Activated T-helper 2 cell treated with anti-CD3 and anti-CD28 coated beads, Interferon-gamma antibody, Interleukin-2, Interleukin-4, amounts not matched to agents 10 μg/mL and 5 μg/mL and 100 μg/mL, durations not matched to agents 14 hours and 24 hours and 36 hours (primary cell): ENCODE measurements at places on chromosomes 4 and X. TPM values are rescaled to one million over a fixed set of nuclear protein-coding genes. Genes with fewer than 3 reads are reported as not detected.

- no peak for DNase-seq
Observed at GRCh38 chr4:113951263-113951662, 28.2 kb downstream of the ARSJ start.

DNA sequence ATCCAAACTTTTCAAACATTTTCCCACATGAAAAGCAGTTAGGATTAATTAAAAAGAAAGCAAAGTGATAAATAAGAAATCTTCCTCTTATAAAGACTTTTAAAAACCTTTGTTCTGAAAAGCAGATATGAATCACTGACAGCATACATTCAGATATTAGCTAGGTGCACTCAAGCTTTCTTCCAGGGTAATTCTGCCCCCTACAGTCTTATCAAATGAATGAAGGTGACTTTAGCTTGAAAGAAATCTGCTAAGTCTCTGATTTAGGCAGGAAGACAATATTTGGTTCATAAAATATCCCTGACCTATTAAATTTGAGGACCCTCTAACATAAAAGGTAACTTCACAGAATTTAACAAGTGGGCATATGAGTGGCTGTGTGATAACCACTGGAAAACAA is 209.1 kb upstream of the FAM47A start:
- DNase-seq = no peak

GRCh38 chrX:111857534-111858060 is 18.4 kb upstream of the TRPC5OS start:
- no peak for DNase-seq

GRCh38 chrX:110201799-110202198 is 116.1 kb downstream of the AMMECR1 start:
- DNase-seq = no peak

DNA sequence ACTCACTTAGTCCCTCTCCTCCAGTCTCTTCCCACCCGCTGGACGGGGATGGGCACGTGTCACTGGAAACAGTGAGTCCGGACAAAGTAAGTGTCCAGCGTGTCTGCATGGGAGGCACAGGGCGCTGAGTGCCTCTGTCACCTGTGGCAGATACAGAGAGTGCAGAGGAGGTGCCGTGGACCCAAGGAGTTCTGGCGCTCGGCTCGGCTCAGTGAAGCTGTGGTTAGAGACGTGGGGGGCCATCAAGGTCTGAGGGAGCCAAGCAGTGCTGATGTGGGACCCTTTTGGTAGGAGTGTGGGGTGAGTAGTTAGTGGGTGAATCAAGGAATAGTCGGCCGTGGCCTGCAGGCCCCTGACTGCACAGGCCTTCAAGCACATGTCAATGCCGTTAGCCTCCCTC is 40.1 kb upstream of the MSANTD1 start:
- no peak for DNase-seq

- DNase-seq = no peak
Observed at GRCh38 chrX:20414066-20414465, 147.4 kb upstream of the RPS6KA3 start.

GRCh38 chr4:81065446-81065845 is 34.9 kb downstream of the BMP3 start:
- DNase-seq = no peak

DNA sequence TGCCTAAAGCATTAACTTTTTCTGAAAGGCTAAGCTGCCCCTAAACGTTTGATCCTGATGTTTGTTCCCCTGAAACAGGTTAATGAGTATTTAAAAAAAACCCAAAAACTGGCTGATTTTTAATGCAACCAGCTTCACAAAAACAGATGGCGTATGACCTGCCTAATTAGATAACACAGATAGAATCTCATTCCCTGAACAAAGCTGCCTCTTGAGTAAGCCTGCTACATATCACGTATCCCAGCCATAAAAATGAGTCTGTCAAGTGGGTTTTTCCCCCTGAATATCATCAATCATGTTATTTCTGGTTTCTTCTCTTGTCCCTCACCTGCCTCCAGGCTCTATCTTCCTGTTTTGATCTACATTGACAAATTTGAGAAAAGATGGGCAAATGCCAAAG is 154.2 kb upstream of the FAM9B start:
- DNase-seq = no peak

GRCh38 chrX:11478026-11478425 is 184.8 kb downstream of the AMELX start:
- DNase-seq = no peak

GRCh38 chr4:70948665-70949260 is 44.7 kb upstream of the DCK start:
- no peak for DNase-seq

DNA sequence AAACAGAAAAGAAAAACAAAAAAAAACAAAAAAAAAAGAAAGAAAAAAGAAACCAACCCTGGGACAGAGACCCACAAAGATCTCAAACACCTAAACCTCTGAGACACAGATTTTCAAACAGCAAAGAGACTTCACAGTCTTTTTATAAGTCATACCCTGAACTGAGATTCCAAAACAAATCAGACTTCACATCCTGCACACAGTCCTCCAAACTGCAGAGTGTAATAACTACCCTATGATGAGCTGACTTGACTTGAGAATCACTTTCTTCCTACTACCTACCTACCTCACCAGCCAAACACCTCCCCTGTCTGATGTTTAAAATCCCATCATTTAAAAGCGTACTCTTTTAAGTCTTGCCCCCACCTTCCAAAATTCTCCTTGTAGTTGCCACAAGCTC is 25.2 kb upstream of the GLOD5 start:
- no peak for DNase-seq

DNA sequence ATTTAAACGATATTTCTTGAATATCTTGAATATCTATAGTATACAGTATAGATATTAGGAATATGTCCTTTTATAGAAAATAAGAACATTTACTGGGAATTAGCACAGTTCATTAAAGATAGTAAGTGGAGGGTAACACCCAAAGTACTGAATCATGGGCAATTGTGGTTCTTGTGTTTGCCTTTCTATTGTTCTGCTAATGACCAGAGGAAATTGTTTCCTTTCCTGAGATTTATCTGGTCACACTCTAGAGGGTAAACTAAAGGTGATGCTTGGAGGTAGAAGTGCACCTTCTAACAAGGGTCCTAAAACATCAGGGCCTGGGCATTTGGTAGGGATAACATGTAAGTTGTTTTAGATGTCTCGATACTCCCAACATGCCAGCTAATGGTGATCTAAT is 241.3 kb upstream of the SFRP2 start:
- no peak for DNase-seq

GRCh38 chrX:7263330-7263729 is 115.4 kb upstream of the PUDP start:
- DNase-seq = no peak

DNA sequence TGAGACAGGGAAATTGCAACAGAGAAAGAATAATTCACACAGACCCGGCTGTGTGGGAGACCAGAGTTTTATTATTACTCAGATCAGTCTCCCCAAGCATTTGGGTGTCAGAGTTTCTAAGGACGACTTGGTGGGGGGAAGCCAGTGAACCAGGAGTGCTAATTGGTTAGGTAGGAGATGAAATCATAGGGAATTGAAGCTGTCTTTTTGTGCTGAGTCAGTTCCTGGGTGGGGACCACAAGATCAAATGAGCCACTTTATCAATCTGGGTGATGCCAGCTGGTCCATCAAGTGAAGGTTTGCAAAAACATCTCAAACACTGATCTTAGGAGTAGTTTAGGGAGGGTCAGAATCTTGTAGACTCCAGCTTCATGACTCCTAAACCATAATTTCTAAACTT is 560.7 kb downstream of the ADGRL3 start:
- DNase-seq = no peak

- no peak for DNase-seq
Observed at GRCh38 chrX:47564438-47565085, 3.6 kb downstream of the ARAF start.

- DNase-seq = no peak
Observed at GRCh38 chr4:7777017-7777710, 162.5 kb downstream of the AFAP1 start.

DNA sequence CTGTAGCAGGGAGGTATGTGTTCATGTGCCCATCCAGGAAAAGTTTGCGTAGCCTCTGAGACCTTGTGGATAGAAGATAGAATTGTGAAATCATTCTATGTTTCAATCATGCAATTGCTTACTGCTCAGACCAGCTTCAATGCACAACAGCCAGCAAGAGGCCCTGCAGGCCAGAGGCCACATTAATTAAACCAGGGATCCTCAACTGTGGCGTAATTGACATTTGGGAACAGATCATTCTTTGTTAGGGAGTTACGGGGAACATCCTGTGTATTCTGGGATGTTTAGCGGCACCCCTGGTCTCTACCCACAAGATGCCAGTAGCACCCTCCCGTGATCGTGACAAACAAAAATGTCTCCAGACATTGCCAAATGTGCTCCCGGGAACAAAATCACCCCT is 86.5 kb upstream of the PRPS2 start:
- DNase-seq = no peak

- DNase-seq = no peak
Observed at GRCh38 chr4:71229477-71230270, 109.1 kb upstream of the SLC4A4 start.

GRCh38 chr4:143455211-143455610 is 58.3 kb upstream of the SMARCA5 start:
- DNase-seq = no peak

DNA sequence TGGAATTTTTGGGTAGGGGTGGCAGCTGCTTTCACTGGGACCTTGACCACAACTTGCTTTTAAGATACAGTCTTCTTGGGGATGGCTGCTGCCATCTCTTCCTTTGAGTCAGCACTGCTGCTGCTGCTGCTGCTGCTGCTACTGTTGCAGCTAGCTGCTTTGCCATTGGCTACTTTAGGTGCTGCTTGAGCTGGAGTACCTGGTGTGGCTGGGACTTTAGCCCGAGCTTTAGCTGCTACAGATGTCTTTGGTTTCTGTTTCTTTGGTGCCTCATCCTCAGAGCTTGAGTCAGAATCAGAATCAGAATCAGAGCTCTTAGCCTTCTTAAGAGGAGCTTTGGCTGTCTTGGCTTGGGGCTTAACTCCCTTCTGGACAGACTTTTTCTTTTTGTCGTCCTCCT is 52.2 kb downstream of the FAM9B start:
- DNase-seq = peak; percentile 9

- DNase-seq = no peak
Observed at GRCh38 chrX:45449982-45450381, 249.3 kb upstream of the DIPK2B start.

DNA sequence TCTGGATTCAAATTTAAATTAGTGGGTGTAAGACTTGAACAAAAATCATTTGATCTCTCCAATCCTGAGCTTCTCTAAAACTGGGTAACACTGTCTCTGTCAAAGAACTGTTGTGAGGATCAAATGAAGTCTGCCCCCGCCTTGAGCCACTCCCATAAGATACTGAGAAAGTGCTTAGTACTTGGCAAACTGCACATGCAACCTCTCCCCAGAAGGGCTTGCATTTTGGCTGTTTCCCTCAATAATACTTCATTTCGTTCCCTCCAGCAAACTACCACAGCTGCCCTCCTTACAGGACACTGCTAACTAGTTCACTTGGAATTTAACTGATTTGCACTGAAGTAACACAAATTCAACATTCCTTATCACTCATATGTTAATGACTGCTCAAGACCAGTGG is 79.8 kb downstream of the APBB2 start:
- no peak for DNase-seq

DNA sequence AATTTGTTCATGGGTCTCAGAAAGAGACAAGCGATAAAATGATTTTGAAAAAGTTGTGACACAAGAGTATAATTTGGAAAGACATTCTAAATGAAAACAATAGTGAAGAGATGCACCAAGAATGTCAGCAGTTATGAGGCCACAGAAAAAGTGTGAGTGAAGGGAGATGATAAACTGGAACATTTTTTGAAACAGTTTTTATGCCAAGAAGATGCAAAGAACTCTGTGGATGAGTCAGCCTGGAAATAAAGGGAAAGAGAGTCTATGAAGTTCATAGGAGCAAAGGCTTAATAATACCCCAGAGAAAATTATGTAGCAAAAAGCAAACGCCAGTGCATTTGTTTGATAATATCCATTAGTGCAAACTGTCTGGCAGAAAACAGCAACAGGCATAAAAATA is 188.4 kb upstream of the TBC1D9 start:
- DNase-seq = no peak

- no peak for DNase-seq
Observed at GRCh38 chrX:38669428-38669827, 108.1 kb downstream of the TSPAN7 start.

GRCh38 chr4:113221990-113222389 is 172.5 kb downstream of the ANK2 start:
- DNase-seq = no peak

GRCh38 chr4:169226565-169226964 is 44.2 kb downstream of the SH3RF1 start:
- no peak for DNase-seq

DNA sequence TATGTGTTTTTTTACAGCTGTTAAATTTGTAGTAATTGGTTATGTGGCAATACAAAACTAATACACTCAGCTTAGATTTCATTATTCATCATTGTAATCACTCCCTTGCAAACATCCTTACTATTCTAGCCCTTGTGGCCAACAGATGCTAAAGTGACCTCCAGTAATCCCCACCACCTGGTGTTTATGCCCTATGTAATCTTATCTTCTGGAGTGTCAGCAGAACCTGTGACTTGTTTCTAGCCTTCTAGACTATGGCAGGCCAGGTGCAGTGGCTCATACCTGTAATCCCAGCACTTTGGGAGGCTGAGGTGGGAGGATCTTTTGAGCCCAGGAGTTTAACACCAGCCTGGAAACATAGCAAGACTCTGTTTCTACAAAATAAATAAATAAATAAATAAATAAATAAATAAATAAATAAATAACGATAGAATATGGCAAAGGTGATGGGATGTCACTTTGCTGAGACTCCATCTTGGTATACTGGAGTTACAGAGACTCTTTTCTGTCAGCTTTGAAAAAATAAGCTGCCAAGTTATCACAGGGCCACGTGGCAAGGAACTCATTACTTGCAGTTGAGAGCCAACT is 12.3 kb upstream of the TSR2 start:
- DNase-seq = no peak

The TAPT1 gene
- total RNA-seq = 28.1 and 32.9 TPM in 2 replicates

The NAT8L gene
- total RNA-seq = 3.5 and 3.6 TPM in 2 replicates

The CXCL1 gene
- total RNA-seq = not detected in 2 replicates

The SLITRK4 gene
- total RNA-seq = not detected in 2 replicates

The EFNB1 gene
- total RNA-seq = 7.4 and 7.6 TPM in 2 replicates

The CCNB3 gene
- total RNA-seq = 0.55 and 1.3 TPM in 2 replicates

The YY2 gene
- total RNA-seq = 1.7 and 2.0 TPM in 2 replicates

The PDE6B gene
- total RNA-seq = 10.7 and 13.3 TPM in 2 replicates

The IL2 gene
- 95.9 and 101 TPM in 2 replicates for total RNA-seq

The EDA2R gene
- total RNA-seq = 1.8 and 2.3 TPM in 2 replicates

The STAG2 gene
- total RNA-seq = 105 and 106 TPM in 2 replicates

The ZNF518B gene
- total RNA-seq = 22.9 and 24.9 TPM in 2 replicates

The DCAF8L1 gene
- not detected in 2 replicates for total RNA-seq

The GAGE12J gene
- total RNA-seq = not detected in 2 replicates

The ART3 gene
- total RNA-seq = not detected in 2 replicates

The ARHGAP6 gene
- not detected in 2 replicates for total RNA-seq
